ENCODE measurements at places on chromosomes 5 and 9.

DNA sequence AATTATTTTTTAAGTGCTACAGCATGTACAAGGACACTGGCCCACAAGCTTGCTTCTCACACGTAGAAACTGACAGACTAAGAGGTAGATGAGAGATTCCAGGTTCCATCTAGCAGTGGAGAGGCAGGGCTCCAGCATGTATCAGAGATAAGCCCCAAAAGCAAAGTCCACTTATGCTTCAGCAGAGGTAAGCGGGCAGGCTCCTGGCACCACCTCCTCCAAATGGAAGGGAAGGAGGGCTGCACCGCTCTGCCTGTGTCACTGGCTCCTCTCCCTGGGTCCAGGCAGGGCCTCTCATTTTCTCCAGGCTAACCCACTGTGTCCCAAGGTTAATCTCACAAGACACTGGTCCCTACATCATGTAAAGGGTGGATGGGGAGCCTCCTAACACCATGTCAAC lies 15.9 kb downstream of the GRHPR start:
- no peak for DNase-seq

- no peak for DNase-seq
These were observed 3.0 kb downstream of the DENND1A start for GRCh38 chr9:123926941-123927340.

- DNase-seq: no peak
These were observed 72.0 kb upstream of the STXBP1 start for GRCh38 chr9:127539982-127540663.

- DNase-seq: peak; percentile 17
These were observed 25.4 kb downstream of the OGN start for GRCh38 chr9:92378865-92379560.

DNA sequence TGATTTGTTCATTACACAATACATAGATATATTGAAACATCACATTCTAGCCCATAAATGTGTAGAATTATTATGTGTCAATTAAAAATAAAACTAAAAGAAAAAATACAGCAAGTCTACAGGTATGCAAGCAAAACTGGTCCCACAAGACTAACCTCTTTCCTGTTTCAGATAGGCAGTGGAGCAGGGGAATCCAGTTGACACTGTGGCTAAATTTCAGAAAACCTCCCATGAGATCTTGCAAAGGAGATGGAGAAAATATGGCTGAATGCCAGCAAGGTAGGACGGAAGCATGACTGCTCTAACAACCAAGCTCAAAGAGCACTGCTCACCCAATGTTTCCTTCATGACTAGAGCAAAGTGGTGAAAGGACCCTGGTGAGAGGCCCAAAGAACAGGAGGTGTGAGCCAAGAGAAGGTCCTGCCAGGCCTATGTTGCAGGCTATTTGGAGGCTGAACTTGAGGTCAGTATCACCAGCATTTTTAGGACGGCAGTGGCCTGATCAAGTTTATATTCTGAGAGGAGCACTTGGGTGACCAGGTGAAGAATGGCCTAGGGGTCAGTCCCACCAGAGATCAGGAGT lies 1.1 kb upstream of the SH3TC2 start:
- DNase-seq: no peak

GRCh38 chr5:115068239-115069086 lies 101.2 kb downstream of the TRIM36 start:
- DNase-seq: peak; percentile 48

DNA sequence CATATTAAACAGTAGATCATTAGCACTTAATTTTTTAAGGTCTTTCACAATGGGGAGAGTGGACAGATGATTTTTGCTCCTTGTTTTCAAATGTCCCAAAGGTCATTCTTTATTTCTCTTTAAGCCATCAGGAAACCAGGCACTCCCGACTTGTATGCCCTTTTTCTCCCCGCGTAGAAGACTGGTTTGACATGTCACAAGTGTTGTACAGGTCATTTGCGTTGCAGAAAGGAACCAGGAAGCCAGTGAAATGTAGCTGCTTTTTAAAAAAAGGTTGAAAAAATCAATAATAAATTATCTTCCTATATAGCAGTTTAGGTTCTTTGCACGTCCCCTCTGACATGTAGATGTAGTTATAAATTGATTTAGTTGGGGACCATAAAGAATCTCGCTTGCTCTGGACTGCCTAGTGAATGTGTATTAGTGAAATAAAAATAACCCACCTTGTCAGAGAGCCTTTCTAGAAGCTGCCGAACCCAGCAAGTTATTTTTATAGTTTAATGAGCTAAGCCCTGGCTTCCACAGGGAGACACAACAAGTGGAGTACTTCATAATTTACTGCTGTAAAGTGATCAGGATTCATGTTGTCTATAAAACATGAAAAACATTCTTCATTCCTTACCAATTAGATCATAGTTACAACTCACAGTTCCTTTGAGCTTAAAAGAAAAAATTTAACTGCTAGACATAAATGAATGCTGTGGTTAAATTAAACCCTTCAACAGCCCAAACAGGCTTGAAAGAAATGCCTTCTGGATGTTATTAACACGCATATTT lies 404.6 kb downstream of the CSNK1G3 start:
- no peak for DNase-seq

- no peak for DNase-seq
These were observed 26.2 kb upstream of the SHC3 start for GRCh38 chr9:89204801-89205200.

Measured in CD4-positive, alpha-beta T cell treated with Interleukin-1 beta for 1 hour (primary cell).